Stimulated activated effector memory CD8-positive, alpha-beta T cell treated with anti-CD3 and anti-CD28 coated beads, Interleukin-12 subunit alpha, Interleukin-12 subunit beta, amount 100 ng/mL, for 72 hours (primary cell): ENCODE measurements at places on chromosomes 3 and 15.

DNA sequence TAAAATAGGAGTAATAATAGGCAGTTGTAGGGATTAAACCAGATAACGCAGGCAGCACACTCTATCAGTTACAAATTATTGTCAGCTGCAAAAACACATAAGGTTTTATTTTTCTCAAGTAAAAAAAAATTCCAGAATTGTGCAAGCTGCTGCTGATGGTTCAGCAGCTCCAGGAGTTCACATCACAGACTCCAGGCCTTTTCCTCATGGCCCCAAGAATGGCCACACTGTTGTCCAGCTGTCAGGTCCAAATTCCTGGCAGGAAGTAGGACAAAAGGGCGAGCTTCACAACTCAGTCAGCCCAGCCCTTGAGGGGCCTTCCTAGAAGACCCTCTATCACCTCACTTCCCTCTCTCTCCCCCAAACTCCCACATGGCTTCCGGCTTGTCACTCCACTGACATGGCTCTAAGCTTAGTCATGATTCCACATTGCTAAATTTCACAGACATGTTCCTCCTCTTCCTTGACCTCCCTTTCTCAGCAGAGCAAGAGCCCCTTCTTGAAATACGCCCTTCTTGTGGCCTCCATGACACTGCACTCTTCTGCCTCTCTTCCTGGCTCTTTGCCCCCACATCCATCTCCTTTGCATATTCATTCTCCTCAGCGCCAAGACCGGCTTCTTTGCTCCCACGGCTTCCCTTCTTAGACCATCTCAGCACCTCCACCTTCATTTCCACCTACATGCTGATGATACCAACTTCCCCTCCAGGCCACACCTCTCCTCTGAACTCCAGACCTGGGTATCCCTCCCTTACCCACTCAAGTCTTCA is 27.4 kb upstream of the FAM174B start:
- no peak for DNase-seq

DNA sequence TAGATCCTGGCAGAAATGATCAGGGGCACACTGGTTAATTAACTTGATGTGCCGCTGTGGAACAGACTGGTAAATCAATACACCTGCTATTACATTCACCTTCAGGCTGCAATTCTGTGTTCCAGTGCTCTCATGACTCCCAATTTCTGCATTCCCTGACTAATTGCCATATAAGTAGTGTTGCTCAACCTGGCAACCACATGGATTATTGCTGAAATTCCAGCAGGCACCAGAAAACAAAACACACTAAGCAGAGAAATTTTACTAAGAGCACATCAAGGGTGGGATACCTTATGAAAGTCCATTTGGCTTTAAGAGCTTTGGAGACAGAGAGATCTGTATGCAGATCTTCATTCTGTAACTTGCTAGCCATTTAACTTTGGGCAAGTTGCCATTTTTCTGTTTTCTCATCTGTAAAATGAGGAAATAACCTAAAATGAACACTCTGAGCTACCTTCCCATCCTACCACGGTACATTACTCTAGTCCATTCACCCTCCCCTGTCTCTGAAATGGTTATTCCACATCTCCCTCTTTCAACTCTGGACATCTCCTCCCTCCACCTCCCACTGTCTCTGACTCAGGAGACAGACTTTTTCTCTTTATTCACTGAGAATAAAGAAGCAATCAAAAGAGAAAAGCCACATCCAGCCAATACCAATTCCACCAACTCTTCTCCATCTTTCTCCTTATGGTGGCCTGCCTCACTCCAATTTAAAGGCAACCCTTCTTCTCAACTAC is 54.6 kb downstream of the STAC start:
- DNase-seq, result no peak

DNA sequence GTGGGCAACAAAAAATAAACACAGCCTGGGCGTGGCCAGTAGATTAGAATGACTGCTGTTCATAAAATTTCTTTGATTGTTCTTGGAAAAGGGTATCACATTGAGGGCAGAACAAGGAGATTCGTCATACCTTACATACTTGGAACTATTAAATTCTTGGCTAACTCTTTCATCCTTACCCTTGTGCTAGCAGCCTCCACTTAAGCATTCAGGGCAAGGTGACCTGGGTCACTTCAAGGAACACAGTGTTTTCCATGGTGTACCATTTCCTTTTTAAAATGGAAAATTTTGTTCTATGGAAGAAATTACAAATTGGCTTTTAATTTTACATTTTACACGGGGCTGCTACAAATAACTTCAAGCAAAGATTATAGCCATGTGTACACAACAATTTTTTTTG is 60.8 kb downstream of the MINDY4B start:
- DNase-seq, result no peak

GRCh38 chr3:106629215-106629832 is 747.9 kb upstream of the CCDC54 start:
- no peak for DNase-seq

DNA sequence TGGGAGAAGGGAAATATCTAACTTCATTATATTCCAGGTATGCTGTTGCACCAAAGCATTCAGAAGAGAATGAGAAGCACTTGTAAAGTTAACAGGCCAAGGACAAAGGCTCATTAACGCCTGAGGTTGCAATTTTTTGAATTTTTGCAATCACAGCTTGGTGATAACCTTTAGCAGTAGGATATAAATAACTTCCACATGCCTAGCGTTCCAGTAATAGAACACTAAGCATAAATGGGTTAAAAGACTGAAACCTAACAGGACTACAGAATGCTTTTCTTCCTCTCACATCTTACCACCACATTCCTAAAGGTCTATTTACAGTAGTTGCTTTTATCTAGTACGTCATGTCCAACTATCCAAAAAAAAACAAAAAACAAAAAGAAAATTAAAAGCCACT is 57.4 kb upstream of the IMPG2 start:
- DNase-seq, result no peak

DNA sequence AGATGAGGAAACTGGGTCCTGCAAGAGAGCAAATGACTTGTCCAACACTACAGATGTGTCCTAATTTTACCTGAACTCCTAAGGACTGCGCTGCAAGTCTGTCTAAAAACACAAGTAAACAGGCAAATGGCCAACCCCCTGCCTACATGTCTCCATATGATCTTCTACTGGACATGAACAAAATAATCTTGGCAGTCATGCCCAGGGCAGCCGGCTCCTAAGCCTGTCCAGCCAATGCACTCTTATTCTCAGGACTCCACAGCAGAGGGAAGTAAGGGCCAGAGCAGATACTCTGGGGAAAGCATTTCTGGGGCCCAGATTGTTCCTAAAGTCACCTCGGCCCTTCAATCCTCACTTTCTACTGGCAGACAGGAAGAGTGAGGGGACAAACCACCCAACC is 10.3 kb downstream of the COLQ start:
- no peak for DNase-seq

DNA sequence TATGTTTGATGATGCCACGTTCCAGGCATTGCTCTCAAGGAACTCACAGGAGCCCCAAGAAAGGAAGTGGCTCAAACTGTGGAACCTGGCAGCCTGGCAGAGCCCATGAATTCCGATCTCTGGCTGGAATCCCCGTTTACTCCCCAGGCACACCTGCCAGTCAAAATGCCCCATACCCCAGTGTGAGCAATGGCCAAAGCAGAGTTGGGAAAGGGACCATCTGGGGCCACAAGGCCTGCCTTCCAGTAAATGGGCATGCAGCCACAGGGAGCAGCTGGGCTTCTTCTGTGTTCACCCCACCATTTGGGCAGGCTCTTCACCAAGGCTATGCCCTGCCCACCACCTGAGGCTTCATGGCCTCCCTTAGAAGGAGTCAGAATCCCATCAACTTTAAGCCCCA is 257.0 kb upstream of the GOLGA6L4 start:
- no peak for DNase-seq

DNA sequence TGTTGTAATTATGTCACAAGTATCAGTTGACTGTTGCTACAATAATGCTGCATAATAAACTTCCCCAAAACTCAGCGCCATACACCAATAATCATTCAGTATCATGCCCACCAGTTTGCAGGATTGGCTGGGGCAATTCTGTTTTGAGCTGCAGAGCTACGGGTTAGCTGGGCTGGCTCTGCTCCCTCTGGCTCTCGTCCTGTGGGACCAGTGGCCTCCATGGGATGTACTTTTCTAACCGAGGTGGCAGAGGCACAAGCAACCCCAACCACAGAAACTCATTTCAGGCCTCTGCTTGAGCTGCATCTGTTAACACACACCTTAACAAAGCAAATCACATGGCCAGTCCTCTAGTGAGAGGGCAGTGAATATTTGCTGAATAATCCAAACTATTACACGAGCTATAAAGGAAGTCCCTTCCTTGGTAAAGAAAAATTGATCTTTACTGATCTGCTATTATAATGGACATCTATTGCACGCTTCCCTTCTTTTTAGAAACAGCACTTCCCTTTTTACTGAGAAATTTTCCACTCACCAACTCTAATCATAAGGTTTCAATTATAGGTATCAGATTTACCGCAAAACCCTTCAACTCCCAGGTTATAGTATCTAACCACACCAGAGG is 10.9 kb upstream of the BCL2A1 start:
- no peak for DNase-seq

DNA sequence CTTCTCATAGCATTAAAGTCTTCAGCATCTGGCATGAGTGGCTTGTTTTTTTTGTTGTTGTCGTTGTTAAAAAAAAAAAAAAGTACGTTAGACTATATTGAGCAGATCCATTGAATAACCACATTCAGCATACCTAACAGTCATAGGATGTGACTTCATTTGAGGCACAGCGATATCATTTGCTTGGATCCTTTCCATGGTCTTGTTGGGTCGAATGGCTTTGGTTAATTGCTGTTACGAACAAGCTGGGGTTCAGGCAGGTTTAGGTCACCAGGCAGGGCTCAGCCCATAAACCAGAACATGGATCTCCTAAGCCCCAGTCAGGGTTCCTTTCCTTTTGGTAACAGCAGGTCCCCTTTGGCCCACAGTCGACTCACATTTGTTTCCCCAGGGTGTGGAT is 76.2 kb downstream of the POLR2M start:
- DNase-seq, result no peak

- DNase-seq, result no peak
These were observed 51.9 kb downstream of the SCN5A start for GRCh38 chr3:38597502-38598060.

GRCh38 chr3:142647856-142648255 is 51.7 kb downstream of the PLS1 start:
- DNase-seq, result no peak

GRCh38 chr3:134066651-134067530 is 37.2 kb upstream of the SLCO2A1 start:
- DNase-seq, result no peak

DNA sequence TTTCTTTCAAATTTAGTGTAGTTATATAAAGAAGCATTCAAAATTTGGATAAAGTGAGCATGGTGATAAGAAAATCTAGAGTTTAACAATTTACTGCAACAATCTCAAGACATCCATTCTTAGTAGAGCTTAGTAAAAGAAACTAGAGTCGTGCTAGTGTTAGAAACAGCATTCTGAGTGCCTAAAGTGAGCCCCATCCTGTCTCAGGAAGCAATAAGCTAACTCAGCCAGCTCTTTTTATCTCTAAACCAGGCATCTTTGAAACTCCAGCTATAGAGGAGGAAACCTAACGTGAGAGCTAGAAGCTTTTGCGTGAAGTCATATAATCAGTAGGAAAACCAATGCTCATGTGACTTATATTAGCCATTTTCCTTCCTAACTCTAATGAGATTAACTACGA is 1187.1 kb upstream of the EPHA6 start:
- no peak for DNase-seq

GRCh38 chr3:186506191-186506739 is 37.9 kb downstream of the CRYGS start:
- no peak for DNase-seq

- no peak for DNase-seq
These were observed 14.4 kb upstream of the ACAN start for GRCh38 chr15:88788816-88789215.

GRCh38 chr15:98904544-98904943 is 103.0 kb downstream of the PGPEP1L start:
- no peak for DNase-seq

GRCh38 chr3:181711325-181712135 is at the start of gene SOX2:
SOX2 (plus strand) TSS chr3:181711925; CDS start chr3:181712361, 436 bp downstream.
- no peak for DNase-seq

GRCh38 chr15:48834756-48835155 is 23.9 kb upstream of the CEP152 start:
- no peak for DNase-seq

DNA sequence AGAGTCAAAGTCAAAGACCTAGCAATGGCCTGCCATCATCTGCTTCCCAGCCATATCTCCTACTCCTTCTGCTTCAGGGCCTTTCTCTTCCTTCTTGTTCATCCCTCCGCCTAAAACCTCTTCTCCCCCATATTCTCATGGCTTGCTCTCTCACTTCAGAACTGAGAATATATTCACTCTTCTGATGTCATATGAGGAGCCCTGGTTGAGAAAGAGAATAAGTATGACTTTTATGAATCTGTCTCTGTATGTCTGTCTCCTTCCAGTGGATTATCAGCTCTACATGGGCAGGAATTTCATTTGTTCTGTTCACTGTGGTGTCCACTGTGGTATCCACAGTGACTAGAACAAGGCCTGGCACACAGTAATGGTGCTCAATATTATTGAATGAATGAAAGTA is 11.8 kb downstream of the ZNF592 start:
- no peak for DNase-seq

DNA sequence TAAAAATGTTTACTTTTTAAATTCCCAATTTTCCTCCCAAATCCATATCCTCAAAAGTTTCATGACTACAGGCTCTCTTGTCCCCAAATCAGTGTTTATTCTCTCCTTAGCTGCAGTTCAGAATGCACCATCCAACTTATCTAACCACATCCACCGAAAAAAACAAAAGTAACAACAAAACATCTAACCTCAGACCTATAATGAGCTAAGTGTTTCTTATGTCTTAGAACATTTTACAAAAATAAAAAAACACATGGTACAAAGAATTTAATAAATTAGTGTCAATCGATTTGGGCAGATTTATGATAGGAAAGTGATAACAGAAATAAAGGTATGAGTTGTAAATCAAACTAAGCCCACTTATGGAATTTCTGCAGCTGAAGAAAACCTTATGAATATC is 13.6 kb downstream of the SATB1 start:
- no peak for DNase-seq

DNA sequence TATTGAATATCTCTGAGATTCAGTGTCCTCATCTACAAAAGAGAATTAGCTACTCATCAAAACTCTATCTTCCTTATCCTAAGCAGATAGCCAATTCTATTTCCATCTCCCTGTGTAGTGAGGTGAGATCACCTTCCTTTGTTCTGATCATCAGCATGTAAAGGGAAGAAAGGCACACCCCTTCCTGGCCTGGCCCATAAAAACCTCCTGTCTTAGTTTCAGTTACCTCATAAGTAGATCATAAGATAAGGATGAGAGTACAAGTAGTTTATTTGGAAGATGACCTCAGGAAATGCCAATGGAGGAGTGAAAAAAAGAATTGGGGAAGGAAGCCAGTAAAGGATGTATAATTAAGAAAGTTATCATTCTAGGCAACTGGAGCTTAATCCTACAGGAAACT is 114.5 kb upstream of the GADL1 start:
- no peak for DNase-seq

GRCh38 chr15:36210426-36210825 is 369.0 kb upstream of the CDIN1 start:
- no peak for DNase-seq
